Ammon's horn (tissue), 1 donor: ENCODE measurements at places on chromosomes 13 and 19.
A peak's percentile ranks its signal among the peaks of the same experiment; 100 is the strongest.

GRCh38 chr19:8580710-8581281, 3.6 kb upstream of the MYO1F start:
- peak; percentile 80 for DNase-seq

GRCh38 chr13:46580362-46580839, 27.4 kb downstream of the LRCH1 start:
- DNase-seq: no peak

DNA sequence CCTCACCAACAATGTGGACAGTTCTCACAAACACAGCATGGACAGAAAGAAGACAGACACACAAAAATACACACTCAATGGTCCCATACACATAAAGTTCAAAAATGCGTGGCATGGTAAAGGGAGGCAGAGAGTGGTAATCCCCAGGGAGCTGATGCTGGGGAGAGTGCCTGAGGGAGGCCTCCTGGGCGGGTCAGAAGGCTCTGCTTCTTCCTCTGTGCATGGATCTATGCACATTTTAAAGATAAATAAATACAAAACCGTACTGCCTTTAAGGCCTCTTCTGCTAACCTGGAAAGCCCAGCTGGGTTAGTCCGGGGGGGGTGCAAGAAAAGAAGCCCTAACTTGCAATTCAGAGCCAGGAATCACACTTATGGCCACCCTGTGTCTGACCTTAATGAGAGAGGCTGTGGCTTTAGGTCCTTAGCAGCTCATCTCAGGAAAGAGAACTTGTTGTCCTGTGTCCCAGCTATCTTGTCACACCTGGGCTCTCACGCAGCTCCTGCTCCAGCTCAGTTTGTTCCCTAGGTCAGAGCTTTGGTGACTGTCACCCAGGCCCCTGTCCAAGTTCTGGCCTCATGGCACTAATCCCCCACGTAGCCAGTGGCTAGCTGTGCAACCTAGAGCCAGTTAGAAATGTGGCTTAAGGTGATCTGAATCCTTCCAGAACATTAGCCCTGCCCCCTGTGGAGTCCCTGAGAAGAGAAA, 28.5 kb downstream of the POP4 start:
- DNase-seq: no peak

DNA sequence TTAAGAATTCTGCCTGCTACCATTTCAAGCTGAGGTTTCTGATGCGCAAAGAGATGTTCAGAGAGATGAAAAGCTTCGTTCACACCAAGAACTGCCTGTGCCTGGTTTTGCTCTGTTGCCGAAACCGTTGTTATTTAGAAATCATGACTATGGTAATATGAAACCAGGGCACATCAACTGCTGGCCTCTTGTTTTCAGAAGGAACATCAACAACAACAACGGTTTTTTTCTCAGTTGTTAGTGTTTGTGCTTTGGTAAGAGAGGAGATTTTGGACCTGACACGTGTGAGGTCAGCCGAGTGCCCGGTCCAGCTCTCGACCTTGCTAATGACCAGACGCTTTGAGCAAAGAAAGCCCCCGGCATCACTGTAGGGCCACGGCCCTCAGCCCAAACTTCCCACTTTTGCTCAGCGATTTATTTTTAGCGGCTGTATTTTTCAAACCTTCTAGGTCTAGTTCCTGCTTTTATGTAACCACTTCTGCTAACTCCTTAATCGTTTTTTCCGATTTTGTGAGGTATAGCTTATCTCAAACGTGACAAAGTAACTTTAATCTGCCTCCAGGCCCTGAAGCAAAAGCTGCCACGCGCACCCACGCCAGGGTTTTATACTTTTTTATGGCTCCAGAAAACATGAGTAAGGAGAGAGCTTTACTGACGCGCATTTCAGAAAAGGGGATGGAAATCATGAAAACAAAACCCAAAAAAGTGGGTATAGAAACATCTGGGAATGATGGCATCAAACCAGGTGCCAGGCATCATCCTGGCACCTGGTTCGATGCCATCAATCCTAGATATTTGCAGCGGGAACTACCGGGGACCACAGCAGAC, 42.0 kb downstream of the KLF2 start:
- peak; percentile 23 for DNase-seq

GRCh38 chr19:10104665-10105508, 1.3 kb upstream of the PPAN start:
- no peak for DNase-seq

GRCh38 chr13:41383386-41383785, 72.3 kb downstream of the NAA16 start:
- no peak for DNase-seq

GRCh38 chr13:109760951-109761350, 25.4 kb downstream of the IRS2 start:
- no peak for DNase-seq

DNA sequence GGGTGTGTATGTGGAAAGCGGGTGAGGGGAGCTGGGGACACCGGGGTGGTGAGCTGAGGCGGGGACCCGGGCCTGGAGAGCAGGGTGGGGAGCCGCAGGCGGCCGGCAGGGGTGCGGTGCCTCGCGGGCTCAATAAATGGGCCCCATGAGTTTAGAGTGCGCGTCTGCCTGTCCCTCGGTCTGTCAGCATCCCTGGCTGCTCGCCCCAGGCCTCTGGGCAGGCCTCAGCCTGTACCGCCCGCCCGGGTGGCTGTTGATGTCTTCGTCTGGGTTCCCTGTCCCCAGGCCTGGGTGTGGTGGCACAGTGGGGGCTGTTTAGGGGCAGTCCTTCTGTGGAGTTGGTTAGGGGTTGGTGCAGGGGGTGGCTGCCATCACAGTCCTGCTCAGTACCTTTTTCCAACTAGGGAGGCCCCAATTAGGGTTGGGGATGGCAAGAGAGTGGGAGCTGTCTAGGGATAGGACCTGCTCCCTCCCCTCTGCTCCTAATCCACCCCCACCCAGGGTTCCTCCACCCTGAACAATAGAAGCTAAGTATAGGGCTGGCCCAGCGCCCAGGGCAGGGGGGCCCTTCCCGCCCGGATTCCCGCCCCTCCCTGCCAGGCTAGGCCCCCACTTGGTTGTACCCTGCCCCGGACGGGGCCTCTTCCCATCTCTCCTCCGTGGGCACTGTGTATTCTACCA, 12.2 kb downstream of the CIC start:
- DNase-seq: peak; percentile 78

GRCh38 chr13:108897955-108898354, 268.5 kb downstream of the MYO16 start:
- DNase-seq: no peak

GRCh38 chr13:56351041-56351440, 789.7 kb upstream of the PRR20A start:
- no peak for DNase-seq

DNA sequence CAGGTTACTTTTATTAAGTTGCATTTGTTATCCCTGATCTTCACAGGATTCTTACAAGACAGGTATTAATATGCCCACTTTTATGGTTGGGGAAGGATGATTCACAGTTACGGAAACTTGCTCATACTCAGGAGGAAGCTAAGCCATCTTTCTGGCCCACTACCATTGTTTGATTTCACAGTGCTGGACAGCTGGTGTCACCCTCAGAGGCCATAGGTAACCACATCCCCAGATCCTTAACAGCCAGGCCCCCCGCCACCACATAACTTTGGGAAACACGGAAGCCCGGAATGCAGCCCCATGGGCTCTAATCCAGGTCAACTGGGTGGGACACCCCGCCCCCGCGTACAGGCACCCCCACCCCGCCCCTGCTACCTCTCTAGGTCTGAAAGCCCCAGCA, 119.7 kb downstream of the IRS2 start:
- DNase-seq: no peak

DNA sequence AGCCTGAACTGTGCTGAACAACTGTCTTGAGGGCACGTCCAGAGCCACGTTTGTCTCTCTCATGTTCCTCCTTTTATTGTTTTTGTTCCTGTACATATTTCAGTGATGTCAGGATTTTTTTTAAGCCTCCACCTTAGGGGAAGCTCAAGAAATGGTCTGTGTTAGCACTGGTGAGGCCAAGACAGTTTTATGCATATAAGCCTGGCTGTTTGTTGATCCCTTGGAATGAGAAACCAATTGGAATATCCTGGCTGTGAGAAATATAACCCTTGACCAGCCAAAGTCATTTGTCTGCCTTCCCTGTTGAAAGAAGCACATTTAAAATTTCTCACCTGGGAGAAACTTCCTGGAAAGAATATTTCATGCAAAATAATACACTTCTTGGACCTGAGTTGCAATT, 115.8 kb downstream of the DNAJC15 start:
- DNase-seq: no peak

DNA sequence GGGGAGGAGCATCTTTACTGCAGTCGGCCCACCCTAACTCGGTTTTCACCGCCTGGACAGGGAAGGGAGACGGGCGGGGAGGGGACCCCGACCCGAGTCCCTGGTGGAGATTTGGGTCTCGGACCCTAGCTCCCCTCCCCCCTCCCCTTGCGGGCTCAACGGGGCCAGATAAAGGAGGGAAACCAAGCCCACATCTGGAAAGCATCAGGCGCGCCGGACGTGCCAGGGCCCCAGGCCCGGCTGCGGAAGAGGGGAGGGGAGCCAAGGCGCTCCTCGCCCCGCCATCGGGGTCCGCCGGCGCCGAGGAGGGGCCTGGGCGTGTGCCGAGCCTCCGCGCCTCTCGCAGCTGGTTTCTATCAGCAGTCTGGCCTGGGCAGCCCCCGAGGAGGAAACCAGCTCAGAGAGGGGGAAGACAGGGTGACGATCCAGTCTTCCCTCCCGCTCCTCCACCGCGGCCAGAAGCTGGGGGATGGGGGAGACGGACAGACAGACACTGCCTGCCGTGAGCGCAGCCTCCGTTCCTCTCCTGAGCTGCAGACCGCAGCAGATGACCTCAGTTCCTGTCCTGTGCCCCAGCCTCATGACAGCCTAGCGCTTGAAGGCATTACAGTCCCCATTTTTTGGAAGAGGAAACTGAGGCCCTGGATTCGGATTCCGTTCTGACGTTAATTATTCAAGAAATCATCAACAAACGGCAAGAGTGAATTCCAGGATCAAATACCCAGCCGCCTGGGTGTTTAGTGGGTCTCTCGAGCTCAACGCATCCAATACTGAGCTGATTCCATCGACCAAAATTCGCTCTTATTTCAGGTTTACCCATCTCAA, 3.6 kb upstream of the GNG8 start:
- no peak for DNase-seq
